CD14-positive monocyte (primary cell): ENCODE measurements at places on chromosomes 16 and 17.

DNA sequence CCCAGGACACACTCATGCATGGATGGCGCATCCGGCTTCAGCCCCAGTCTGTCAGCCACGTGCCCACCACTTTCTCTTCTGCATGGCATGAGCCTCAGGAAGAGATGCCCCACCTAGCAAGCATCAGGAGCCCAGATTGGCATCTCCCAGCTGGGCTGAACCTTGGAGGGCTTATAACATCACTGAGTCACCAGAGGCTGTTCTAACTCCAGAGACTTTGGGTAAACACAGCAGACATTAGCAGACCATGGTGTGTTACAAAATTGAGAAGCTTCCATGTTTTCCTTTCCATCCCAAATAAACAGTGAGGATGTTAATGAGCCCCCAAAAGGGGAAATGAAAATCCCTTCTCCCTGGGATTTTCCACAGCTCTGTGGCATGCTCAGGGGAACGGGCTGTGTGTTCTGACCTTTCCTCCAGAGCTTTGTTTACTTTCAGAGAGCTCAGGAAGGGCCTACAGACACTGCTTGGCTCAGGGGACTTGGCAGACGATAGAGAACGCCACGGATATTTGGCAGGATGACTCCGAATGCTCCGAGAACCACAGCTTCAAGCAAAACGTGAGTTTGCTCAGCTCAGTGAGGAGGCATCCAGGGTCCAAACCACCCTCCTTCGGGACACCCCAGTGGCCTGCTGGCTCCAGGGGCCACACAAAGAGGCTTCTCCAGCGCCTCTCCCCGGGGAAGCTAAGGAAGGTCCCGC, 16.5 kb downstream of the GLP2R start:
- H3K27ac ChIP-seq: no peak overlapping the region
- DNase-seq: no peak
- H3K4me1 ChIP-seq: no peaks in the 10 kb centered on the region
- H3K36me3 ChIP-seq: no peaks in the 10 kb centered on the region

DNA sequence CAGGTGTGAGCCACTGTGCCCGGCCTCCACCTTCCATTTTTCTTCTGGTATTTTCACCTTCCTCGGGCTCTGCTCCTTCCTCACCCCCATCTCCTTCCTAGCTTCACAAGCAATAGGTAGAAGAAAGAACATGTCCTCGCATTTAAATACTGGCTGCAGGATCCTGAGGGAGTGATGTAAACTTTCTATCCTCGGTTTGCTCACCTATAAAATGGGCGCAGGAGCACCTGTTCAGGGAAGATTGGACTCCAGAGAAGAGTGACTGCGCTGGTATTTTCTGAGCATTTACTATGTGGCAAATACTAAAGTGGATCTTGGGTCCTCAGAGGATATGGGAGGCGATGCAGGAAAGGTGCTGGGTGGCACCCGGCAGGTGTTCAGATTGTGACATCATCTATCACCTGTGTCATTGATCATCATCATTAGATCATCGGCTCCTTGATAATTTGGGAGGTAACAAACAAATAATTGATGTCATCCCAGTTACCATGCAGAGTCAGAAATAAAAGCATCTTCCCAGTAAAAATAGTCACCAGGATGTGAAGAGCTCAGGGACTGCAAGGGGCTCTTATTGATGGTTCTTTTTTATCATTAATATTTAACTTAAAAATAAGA, 72.8 kb downstream of the FOXL1 start:
- no peak overlapping the region for H3K4me3 ChIP-seq
- no peaks in the 10 kb centered on the region for H3K4me1 ChIP-seq
- H3K27ac ChIP-seq: no peak overlapping the region

DNA sequence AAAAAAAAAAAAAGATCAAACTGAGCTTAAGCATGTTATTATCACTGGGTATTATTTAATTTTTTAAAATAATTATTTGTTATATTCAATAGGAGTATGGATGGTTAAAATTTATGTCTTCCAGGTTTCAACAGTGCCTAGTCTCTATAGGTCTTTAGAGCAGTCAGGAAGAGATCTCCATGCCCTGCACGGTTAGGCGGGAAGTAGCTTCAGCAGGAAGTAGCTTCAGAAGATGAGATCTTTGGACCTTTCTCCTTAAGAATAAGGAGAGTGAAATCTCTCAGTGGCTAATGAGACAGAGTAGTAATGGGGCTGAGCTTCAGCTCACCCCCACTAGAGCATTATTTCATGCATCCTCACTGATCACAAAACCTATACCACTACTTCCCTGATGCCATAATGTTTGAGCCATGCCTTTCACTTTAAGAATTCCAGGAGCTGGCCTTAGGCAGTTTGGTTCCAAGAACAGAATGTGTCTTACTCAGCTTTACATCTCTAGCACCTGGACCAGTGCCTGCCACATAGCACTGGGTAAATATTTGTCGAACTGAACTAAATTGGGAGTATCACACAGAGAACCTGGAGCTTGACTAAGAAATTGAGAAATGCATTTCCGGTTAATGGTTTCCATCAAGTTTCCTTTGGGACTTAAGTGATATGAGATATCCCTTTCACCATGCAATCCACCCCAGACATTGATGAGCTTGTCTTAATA, 43.5 kb downstream of the SCPEP1 start:
- no peaks in the 10 kb centered on the region for H3K4me1 ChIP-seq
- no peaks in the 10 kb centered on the region for H3K27me3 ChIP-seq
- H3K4me3 ChIP-seq: no peak overlapping the region
- H3K36me3 ChIP-seq: no peaks in the 10 kb centered on the region
- DNase-seq: no peak

DNA sequence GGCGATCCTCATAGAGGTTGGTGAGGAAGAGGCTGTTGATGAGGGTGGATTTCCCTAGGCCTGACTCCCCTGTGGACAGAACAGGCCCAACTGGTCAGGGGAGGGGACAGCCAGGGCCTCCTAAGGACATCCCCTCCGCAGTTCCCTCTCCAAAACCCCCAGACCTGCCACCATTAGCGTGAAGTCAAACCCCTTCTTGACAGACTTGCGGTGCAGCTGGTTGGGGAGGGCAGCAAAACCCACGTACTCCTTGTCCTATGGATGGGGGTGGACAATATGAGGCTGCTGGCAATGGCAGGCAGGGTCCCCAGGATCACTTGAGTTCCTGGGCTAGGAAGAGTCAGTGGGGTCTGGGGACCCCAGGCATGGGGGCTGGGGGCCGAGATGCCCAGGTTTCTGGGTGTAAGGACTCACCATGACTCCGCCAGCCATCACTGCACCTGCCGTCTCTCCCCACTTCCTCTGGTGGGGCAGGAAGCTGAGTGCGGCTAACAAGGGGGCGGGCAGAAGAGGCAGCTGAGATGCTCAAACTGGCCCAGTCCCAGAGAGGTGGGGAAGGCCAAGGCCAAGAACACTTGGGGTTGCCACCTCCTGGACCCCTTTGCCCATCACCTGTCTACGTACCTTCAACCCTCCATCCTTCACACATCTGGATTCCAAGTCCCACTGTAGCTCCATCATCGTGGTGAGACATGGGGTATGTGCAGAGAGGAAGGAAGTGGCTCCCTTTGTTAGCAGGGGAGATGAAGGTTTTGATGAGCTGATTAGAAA, at the start of gene SEPTIN1:
Gene SEPTIN1, minus strand, starts transcription at position 451 of the 771 bp plus-strand sequence. Its CDS starts 19 bp downstream, at position 432.
- H3K27me3 ChIP-seq: no peaks in the 10 kb centered on the region
- H3K36me3 ChIP-seq: no peaks in the 10 kb centered on the region
- H3K4me1 ChIP-seq: peaks cover 22% of the 10 kb centered on the region
- no peak within 1 kb of the TSS for H3K27ac ChIP-seq
- H3K4me3 ChIP-seq: no peak within 1 kb of the TSS

DNA sequence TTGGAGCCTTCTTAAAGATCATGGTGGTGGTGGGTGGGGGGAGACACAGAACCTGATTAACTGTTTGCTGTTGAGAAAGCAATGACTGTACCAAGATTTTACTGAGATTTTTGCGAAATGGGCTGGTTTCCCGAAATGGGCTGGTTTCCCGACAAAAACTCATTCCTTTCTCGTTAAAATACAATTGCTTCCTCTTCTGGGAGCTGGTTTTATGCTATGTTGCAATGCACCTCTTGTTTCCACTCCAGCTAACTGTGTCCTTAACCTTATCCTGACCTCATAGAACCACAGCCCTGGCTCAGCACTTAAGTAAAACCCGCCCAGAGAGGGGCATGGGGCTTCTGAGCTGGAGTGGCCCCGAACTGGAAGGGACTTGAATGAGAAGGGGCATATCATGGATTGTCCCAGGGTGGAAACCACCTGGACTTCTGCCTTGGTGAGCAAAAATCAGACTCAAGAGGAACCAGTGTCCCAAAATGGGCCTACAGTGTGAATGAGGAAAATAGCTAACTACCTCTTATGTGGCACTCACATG, 20.9 kb downstream of the FAM20A start:
- H3K36me3 ChIP-seq: no peaks in the 10 kb centered on the region
- H3K4me1 ChIP-seq: peaks cover 22% of the 10 kb centered on the region
- H3K27me3 ChIP-seq: no peaks in the 10 kb centered on the region
- H3K4me3 ChIP-seq: peak overlapping the region; percentile 38
- peak; percentile 59 for DNase-seq

- no peak for DNase-seq
- no peaks in the 10 kb centered on the region for H3K4me1 ChIP-seq
- H3K27me3 ChIP-seq: no peaks in the 10 kb centered on the region
- H3K36me3 ChIP-seq: no peaks in the 10 kb centered on the region
- no peak overlapping the region for H3K4me3 ChIP-seq
- H3K27ac ChIP-seq: no peak overlapping the region
Observed at GRCh38 chr17:8482546-8482945, 46.9 kb downstream of the NDEL1 start.
